ENCODE measurements at places on chromosomes 3 and 15. TPM values are rescaled to one million over a fixed set of nuclear protein-coding genes. Genes with fewer than 3 reads are reported as not detected.
A peak's percentile ranks its signal among the peaks of the same experiment; 100 is the strongest.

KLHL24 gene
- 17.7 TPM for total RNA-seq

DNA sequence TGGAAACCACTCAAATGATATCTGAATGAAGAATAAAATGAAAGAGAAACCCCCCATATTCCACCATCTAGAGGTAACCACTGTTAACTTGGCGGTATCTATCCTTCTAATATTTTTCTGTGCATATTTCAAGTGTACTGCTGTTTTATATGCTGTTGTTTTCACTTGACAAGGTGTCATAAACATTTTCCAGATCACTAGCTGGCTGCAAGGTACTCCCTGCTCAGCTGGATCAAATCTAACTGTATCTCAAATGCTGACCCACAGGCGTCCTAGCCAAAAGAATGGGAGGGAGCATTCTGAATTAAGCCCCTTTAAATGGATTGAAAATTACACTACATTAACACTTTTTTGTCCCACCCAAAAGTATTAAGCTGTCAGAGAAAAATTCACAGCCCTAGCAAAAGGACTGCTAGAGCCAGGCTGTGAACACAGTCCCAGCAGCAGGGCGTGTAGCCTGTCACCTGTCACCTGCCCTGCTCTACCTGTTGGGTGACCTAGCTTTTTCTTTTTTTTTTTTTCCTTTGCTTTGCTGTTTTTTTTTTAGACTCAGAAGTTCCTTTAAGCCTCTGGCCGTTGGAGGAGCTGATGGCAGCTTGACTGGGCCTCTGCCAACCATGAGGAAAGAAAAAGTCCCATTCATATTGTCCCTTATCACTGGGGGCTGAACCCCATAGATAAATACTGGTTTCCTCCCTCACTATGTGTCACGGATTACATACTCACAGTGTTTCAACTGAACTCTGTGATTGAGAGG, 93.7 kb upstream of the TSC22D2 start:
- DNase-seq: no peak
- no peaks in the 10 kb centered on the region for H3K27me3 ChIP-seq
- no peak overlapping the region for H3K27ac ChIP-seq
- no peaks in the 10 kb centered on the region for H3K36me3 ChIP-seq
- 0 out of 2 replicates have a peak, but pooled peaks cover 4% of the 10 kb centered on the region for H3K4me1 ChIP-seq

GRCh38 chr15:85578941-85579701, 198.7 kb downstream of the AKAP13 start:
- H3K4me3 ChIP-seq: no peak overlapping the region
- no peaks in the 10 kb centered on the region for H3K4me1 ChIP-seq
- DNase-seq: no peak
- peaks cover 18% of the 10 kb centered on the region for H3K36me3 ChIP-seq

CCDC9B gene
- 0.50 TPM for total RNA-seq

BCL6 gene
- 4.1 TPM for total RNA-seq

DNA sequence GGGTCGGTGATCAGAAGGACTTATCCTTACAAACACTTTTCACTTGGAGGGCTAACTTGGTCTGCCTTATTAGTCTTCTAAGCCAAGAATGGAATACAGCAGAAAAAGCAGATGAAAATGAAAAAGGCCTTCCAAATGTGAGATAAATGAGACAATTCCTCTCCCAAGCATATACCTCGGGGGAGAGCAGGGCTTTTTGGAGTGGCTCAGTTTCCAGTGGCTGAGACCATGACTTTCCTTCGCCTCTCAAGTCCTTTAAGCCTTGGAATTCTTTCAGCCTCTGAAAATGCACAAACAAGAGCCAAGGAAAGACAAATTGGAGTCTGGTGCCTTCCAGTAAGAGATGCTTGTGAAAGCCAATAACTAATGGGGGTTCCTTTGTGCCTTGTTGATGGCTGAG, 130.9 kb downstream of the DTWD1 start:
- no peak overlapping the region for H3K27ac ChIP-seq
- H3K36me3 ChIP-seq: no peaks in the 10 kb centered on the region
- no peak for DNase-seq
- no peak overlapping the region for H3K4me3 ChIP-seq

GRCh38 chr3:87225659-87226058, 1.4 kb upstream of the CHMP2B start:
- peak overlapping the region; percentile 69 for H3K4me3 ChIP-seq
- no peaks in the 10 kb centered on the region for H3K36me3 ChIP-seq
- H3K27me3 ChIP-seq: no peaks in the 10 kb centered on the region
- DNase-seq: no peak
- no peak overlapping the region for H3K27ac ChIP-seq

GRCh38 chr15:67852418-67852817, 12.6 kb upstream of the RNU6-1 start:
- H3K27ac ChIP-seq: no peak overlapping the region
- H3K4me1 ChIP-seq: peaks cover 7% of the 10 kb centered on the region
- no peak for DNase-seq
- no peak overlapping the region for H3K4me3 ChIP-seq
- H3K36me3 ChIP-seq: no peaks in the 10 kb centered on the region
- H3K27me3 ChIP-seq: no peaks in the 10 kb centered on the region

DNA sequence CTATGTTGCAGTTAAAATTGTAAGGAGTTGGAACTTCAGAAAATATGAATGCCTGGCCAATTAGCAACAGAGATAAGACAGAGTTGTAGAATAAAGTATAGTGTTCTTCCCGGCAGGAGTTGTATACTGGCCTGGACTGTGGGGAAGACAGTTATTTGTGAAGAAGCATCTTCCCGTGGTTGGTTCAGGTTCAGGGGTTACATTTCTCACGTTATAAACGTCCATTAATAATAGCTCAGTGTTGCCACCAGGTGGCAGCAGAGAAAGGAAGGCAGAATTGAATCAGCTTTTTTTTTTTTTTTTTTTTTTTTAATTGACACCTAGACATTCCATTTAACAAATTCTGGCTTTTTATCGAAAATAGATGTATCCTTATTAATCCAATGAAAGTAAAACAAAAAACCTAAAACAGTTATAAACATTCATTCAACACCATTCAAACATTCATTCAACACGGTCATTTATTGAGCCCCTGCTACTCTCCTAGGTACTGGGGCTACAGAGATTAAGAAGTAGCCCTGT, 66.4 kb upstream of the NR2E3 start:
- H3K4me3 ChIP-seq: no peak overlapping the region
- no peaks in the 10 kb centered on the region for H3K4me1 ChIP-seq
- no peaks in the 10 kb centered on the region for H3K36me3 ChIP-seq
- no peak for DNase-seq
